ENCODE measurements at places on chromosomes 5 and 9.

DNA sequence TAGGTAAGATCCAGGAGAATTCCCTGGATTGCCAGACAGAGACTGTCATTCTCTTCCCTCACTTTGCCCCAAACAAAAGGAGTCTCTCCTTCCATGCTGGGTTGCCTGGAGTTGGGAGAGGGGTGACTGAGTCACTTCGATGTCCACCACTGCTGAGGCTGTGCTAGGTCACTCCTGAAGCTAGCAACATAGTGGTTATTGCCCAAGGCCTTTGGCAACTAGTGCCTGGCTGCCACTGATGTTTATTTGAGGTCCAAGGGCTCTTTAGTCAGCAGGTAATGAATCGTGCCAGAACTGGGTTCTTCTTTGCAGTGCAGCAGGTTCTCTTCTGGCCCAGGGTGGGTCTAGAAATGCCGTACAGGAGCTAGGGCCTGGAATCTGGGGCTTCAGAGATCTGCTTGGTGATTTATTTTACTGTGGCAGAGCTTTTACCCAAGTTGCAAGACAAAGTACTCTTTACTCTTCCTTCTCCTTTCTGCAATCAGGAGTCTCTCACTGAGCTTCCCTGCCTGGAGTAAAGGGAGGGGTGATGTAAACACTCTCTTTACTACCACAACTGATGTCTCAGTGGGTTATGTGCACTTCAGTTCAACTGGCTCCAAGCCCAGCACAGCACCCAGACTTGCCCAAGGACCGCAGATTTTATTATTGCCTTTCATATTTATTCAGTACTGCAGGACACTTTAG is 155.7 kb upstream of the SH3GL2 start:
- DNase-seq = no peak

DNA sequence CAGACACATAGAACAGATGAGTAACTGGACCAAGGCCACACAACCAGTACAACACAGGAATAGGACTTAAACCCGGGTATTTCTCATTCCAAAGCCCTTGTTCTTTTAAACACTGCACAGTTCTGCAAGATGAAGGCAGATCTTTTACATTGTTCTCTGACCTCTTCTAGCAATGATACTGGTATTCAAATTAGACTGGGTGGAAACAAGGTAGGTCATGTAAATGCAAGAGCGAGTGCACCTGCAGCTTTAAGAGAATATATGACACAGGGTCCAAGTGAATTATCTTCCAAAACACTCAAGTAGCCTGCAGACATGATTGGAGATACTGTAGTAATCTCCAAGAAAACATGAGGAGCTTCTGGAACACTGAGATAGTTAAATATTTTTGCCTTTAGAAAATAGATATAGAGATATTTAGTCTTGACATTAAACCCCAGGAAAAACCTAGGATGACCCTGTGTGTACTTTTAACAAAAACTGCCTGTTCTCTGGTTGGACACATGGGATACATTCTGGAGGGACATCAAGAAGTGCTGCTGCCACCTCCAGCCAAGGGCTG is 130.6 kb upstream of the EPB41L4A start:
- DNase-seq = no peak

- DNase-seq = no peak
These were observed 194.3 kb downstream of the SMARCA2 start for GRCh38 chr9:2209400-2209799.

- DNase-seq = peak; percentile 43
These were observed 15.1 kb downstream of the GPSM1 start for GRCh38 chr9:136342181-136343120.

DNA sequence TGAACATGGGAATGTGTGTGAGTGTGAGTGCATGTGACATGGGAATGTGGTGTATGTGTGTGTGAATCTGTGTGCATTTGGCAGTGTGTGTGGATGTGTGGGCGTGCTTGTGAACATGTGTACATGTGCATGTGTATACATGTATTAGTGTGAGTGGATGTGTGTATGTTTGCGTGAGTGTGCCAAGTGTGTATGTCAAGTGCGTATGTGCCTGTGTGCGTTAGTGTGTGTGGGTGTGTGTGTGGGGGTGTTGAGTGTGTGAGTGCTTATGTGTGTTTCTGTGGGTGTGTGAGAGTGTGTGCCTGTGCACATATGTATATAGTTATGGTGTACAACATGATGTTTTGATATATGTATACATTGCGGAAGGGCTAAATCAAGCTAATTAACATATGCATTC is 244.3 kb downstream of the GADD45G start:
- no peak for DNase-seq

GRCh38 chr9:111412280-111412679 is 71.9 kb downstream of the ECPAS start:
- DNase-seq = no peak
